A549 treated with dexamethasone at 1 μM for 4 hours (cell line): ENCODE measurements at places on chromosomes 5 and 9. TPM values are rescaled to one million over a fixed set of nuclear protein-coding genes. Genes with fewer than 3 reads are reported as not detected.

Gene PHYKPL
- total RNA-seq = 5.7 to 9.4 TPM (median 8.2 TPM) in 5 replicates

Gene CCDC152
- 0.06 TPM in 1 of 5 replicates, not detected in the others for total RNA-seq

Gene KCNV2
- total RNA-seq = not detected in 5 replicates

Gene TNFSF8
- total RNA-seq = not detected in 5 replicates

Gene ELAVL2
- 0.04 to 0.10 TPM in 2 of 5 replicates, not detected in the others for total RNA-seq

Gene PCDHGA3
- total RNA-seq = 0.02 to 0.05 TPM (median 0.03 TPM) in 4 of 5 replicates, not detected in the other

Gene SLC6A19
- 0.32 to 0.66 TPM (median 0.64 TPM) in 5 replicates for total RNA-seq

Gene MCTP1
- total RNA-seq = 8.2 to 11.4 TPM (median 8.4 TPM) in 5 replicates

Gene KIF12
- total RNA-seq = 0.99 to 2.3 TPM (median 1.7 TPM) in 5 replicates

Gene CLIC3
- 3.3 to 6.7 TPM (median 5.0 TPM) in 5 replicates for total RNA-seq

Gene QRFP
- 0.06 TPM in 1 of 5 replicates, not detected in the others for total RNA-seq

Gene GZMA
- total RNA-seq = not detected in 5 replicates

Gene PCDHB16
- 0.05 to 0.15 TPM (median 0.09 TPM) in 5 replicates for total RNA-seq

Gene STC2
- 33.1 to 44.7 TPM (median 36.9 TPM) in 5 replicates for total RNA-seq

Gene PCDHA11
- total RNA-seq = 0.07 to 0.34 TPM (median 0.11 TPM) in 5 replicates

Gene C5orf58
- total RNA-seq = not detected in 5 replicates

Gene PTPN3
- total RNA-seq = 14.5 to 21.4 TPM (median 21.1 TPM) in 5 replicates

Gene ADRA1B
- 15.9 to 25.1 TPM (median 21.9 TPM) in 5 replicates for total RNA-seq

Gene KIAA0825
- total RNA-seq = 0.41 to 0.71 TPM (median 0.52 TPM) in 5 replicates

Gene NOXA1
- 0.41 to 1.7 TPM (median 1.4 TPM) in 5 replicates for total RNA-seq

Gene SHISAL2B
- not detected in 5 replicates for total RNA-seq

Gene GRK6
- 17.2 to 26.5 TPM (median 25.4 TPM) in 5 replicates for total RNA-seq

Gene MAT2B
- total RNA-seq = 37.4 to 45.1 TPM (median 41.0 TPM) in 5 replicates
